ENCODE measurements at places on chromosomes 13 and 19. TPM values are rescaled to one million over a fixed set of nuclear protein-coding genes. Genes with fewer than 3 reads are reported as not detected.

DNA sequence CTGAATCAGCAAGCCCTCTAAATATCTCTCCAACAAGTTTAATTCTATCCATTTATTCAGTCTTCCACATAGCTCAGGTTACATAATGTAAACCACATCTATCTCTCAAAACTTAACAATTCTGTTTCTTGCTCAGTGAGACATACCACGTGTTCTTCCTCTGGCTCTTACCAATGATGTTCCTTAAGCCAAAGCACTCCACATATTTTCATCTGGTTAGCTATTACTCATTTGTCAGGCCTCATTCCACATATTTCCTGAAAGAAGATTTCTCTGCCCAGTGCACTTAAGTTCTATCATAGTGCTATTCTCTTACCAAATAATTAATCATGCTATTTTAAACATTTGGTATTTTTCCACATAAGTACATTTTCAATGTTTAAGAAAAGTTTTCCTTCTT is 403.3 kb upstream of the ATXN8OS start:
- no peak for DNase-seq

DNA sequence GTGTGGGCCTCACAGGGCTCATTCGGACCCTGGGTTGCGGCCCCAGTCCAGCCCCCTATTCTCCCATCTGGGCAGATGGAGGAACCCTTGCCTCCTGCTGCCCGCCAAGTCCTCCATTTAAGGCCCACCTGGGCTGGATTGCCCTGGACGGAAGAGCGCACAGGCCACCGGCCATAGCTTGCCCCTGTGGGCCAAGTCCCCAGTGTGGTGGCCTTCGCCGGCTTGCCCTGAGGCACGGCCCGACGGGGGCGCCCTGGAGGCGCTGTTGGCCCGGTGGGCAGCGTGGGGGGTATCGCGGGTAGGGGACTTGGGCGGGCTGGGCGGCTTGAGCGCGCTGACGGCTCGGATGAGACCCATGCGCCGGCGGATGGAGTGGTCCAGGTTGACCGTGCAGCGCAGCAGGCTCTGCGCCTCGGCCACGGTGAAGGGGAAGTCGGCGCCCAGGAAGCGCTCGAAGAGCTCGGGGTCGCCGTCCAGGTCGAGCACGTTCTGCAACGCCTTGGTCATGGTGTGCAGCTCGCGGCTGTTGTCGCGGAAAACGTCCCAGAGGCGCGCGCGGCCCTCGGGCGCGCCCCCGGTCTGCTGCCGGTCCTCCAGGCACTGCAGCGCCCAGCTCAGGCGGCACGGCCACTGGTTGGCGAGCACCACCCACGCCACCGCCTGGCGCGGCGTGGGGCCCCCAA is 8.8 kb downstream of the NKPD1 start:
- no peak for DNase-seq

The SULT2A1 gene
- total RNA-seq = not detected

The GJB2 gene
- total RNA-seq = 0.18 TPM

DNA sequence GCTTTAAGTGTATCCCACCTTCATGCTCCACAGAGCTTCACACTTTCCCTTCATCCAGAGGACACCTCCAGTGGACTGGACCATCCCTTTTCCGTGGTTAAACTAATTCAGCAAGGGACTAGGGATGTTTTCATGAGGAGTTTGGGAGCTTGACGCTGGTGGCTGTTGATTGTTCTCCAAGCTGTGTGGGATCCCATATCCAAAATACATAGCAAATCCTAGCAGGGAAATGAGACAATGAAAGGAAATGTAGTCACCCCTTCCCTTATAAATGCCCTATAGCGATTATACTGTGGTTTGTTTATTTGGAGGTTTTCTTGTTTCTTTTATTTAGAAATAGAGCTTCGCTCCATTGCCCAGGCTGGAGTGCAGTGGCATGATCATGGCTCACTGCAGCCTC is 31.6 kb upstream of the DPRX start:
- DNase-seq = no peak

DNA sequence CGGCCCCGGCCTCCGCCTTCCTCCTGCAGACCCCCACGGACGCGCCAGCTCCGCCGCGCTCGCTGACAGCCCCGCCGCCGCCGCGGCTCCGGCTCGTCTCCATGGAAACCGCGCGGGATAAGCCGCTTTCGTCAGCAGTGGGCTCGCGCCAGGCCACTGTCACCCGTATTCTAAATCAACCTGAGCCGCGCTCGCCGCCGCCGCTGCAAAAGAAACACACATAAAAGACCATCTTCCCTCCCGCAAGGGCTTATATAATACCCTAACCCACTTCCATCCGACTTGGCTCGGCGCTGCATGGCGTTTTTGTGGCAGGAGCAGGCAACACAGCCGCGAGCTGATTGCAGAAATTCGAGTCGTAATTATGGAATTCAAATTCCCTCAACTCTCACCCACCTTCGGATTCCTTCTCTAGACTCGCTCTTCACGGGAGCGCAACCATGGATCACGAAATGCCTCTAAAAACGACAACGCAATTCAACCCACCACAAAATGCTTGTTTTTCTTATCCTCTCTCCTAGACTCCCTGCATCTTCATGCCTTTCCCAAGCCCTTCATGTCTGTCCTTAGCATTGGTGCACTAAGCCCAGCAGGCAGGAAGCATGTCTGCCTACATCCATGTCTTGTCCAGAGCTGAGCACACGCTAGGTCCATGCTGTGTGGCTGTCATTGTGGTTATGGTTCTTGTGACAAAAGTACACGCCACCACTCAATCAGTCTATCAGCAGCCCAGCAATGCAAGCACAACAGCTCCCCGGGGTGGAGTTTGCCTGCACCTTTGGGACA is at the start of gene AMER2:
Gene AMER2 (minus strand): TSS at position 772 of the 786 bp plus-strand sequence. CDS start 669 bp downstream, at position 103.
- DNase-seq = peak; percentile 4

DNA sequence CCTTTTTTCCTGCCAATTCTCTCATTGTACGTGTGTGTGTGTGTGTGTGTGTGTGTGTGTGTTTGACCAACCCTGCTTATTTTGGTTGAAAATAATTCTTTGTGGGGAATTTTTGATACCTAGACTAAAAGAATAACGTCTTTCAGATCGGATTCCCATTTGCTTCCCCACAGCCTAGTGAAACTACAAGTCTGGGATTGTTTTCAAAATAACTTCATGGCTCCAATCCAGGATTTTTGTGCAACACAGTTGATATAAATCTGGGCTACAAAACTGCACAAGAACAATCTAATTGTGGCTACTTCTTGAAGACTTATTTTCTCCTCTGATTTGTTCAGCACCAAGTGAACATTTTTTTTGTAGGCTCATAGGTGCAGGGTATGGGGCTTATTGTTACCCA is 332.8 kb upstream of the MIR17HG start:
- no peak for DNase-seq

The GRIK5 gene
- 0.08 TPM for total RNA-seq

DNA sequence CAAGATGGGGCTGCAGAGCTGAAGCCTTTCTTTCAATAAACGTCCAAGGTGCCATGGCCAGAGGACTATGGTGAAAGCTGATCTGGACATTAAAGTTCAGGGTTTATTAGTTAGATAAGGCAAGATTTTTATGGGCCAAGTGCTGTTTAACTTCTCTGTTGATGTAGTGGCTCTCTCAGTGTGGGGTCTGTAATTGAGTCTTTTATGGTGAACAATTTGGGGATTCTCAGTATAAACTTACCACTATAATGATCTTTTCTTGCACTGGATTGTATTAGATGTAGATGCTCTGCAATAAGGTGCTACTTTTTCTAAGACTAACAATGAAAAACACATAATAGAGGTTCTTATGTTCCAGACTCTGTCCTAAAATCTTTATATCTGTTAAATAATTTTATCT is 190.1 kb upstream of the KLF12 start:
- no peak for DNase-seq

DNA sequence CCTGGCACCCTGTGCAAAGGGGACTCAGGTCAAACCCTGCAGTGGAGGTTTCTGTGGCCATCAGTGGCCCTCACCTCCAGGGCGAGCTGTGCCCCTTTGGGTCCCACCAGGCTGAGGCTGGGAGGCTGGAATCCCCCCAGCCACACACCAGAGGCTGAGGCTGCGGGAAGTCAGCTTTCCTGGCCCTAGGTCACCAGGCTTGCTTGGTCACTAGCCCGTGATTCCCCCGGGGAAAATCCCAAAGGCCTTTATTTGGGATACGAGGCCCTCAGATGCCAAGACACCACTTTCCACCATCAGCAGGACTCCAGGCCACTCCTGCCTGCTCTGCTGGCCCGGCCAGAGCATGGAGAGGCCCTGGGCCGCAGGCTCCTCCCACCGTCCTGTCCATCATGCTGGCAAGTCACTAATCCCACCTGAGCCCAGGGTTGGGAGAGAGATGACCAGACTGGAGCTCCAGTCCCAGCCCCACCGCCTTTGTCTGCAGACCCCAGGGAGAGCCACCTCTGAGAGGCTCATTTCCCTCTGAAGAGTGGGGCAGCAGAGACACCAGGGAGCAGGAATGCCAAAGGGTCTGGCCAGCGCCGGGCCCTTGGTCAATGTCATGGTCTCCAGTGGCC is 4.7 kb downstream of the NKPD1 start:
- no peak for DNase-seq

The SPACA7 gene
- not detected for total RNA-seq

- no peak for DNase-seq
These were observed 47.3 kb downstream of the BRCA2 start for GRCh38 chr13:32362574-32362973.

- no peak for DNase-seq
These were observed 11.0 kb downstream of the ACTMAP start for GRCh38 chr19:40739030-40739839.

- no peak for DNase-seq
These were observed 106.1 kb downstream of the NHLRC3 start for GRCh38 chr13:39144391-39144790.

The TNFSF13B gene
- total RNA-seq = 5.6 TPM

DNA sequence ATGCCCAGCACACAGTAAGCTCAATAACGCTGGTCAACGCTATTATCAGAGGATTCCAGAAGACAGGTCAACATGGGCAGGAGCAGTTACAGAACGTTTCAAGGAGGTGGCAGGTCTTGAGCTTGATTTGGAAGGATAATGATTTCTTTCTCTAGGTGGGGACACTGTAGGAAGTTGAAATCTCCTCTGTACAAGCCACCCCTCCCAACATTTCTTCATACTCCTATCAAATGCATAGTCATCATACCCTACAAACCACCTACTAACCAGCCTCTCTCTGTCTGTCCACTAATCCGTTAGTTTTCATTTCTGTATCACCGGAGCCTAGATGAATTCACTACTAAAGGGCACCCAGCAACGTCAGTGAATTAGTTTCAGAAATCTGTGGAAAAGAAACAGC is 1.3 kb downstream of the ATP7B start:
- no peak for DNase-seq

DNA sequence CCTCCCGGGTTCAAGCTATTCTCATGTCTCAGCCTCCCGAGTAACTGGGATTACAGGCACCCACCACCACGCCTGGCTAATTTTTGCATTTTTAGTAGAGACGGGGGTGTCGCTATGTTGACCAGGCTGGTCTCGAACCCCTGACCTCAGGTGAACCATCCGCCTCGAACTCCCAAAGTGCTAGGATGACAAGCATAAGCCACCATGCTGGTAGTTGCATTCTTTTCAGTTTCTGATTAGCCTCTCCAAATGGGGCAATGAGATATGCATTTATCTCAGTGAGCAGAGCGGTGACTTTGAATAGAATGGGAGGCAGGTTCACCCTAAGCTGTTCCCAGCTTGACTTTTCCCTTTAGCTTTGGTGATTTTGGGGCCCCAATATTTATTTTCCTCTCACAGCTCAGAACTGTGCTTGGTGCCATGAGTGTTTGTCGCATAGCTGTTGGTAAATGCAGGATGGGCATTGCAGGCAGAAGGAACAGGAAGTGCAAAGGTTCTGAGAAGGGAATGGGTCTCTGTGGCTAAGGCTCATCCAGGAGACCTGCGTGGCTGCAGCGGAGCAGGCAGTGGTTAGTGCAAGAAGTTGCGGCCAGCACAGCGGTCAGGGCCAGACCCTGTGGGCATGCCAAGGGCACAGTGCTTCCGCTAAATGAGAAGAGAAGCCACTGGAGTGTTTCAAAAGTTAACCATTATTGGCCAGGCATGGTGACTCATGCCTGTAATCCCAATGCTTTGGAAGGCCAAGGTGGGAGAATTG is 20.7 kb downstream of the LYPD3 start:
- DNase-seq = no peak

GRCh38 chr19:44617110-44617880 is 3.9 kb downstream of the IGSF23 start:
- no peak for DNase-seq
